ENCODE measurements at places on chromosomes 12 and 14. TPM values are rescaled to one million over a fixed set of nuclear protein-coding genes. Genes with fewer than 3 reads are reported as not detected.

DNA sequence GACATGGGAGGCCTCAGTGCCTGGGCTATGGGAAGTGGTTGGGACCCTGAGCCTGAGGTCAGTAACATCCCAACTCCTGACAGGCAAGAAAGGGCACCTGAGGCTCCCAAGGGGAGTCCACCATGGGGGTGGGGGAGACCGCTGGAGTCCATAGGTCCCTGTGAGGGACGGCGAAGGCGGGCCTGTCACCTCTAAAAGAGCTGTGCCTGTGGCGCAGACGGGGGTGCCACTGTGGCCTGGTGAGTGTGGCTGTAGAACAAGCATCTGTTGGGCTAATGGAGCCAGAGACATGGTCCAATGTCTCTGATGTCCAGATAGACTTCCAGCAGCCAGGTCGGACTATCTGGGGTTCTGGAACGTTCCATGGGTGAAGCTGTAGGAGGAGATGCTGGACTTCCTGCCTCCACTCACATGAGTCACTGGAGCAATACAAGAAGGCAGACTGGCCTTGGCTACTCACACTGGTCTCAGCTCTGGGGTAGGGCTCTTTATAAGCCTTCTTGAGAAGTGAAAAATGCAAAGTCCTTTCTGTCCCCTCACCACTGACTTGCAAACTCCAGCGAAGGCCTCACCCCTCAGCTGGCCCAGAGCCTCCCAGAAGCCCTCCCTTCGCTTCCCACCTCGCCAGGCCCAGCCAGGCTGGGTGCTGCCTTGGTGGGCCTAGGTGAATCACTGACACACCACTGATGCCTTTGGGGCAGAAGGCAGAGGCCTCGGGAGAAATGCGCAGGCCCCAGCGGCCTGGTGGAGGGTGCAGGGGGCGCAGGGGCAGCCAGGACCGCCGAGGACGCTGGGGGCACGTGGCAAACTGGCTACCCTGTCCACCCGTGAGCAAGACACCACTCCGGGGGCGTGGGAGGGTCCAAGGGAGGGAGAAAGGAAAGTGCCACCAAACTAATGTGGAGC is 1.1 kb upstream of the TRAF3 start:
- H3K4me3 ChIP-seq, result peak overlapping the region; percentile 76
- H3K36me3 ChIP-seq, result peaks cover 20% of the 10 kb centered on the region
- peak; percentile 25 for DNase-seq
- H3K27ac ChIP-seq, result peak overlapping the region; percentile 89
- peaks cover 49% of the 10 kb centered on the region for H3K4me1 ChIP-seq
- H3K27me3 ChIP-seq, result no peaks in the 10 kb centered on the region

DNA sequence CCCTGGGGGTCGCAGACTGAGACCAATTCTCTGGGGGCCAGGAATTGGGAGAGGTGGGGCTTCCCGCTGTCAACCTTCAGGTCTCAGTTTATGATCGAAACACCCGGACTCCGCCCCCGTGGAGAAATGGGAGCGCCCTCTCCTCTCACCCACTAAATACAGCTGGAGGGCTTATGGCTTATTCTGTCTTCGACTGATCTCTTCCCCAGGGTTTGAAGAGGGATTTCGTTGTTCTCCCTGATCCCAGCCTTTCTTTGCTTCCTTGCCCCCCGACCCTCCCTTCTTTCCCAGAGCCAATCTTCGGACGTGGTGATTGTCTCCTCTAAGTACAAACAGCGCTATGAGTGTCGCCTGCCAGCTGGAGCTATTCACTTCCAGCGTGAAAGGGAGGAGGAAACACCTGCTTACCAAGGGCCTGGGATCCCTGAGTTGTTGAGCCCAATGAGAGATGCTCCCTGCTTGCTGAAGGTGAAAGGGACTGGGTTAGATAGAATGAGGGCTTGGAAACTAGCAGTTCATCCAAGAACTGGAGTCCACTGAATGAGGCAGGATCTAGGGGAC is 607 bp downstream of the OS9 start:
- peaks cover 8% of the 10 kb centered on the region for H3K27me3 ChIP-seq
- H3K27ac ChIP-seq, result no peak overlapping the region
- no peak overlapping the region for H3K4me3 ChIP-seq
- peaks cover 2% of the 10 kb centered on the region for H3K4me1 ChIP-seq

GRCh38 chr12:56840922-56841321 is 77.8 kb downstream of the HSD17B6 start:
- H3K27me3 ChIP-seq, result peaks cover 2% of the 10 kb centered on the region
- peaks cover 13% of the 10 kb centered on the region for H3K4me1 ChIP-seq
- no peaks in the 10 kb centered on the region for H3K36me3 ChIP-seq

The TAS2R19 gene
- total RNA-seq, result 2.1 TPM

DNA sequence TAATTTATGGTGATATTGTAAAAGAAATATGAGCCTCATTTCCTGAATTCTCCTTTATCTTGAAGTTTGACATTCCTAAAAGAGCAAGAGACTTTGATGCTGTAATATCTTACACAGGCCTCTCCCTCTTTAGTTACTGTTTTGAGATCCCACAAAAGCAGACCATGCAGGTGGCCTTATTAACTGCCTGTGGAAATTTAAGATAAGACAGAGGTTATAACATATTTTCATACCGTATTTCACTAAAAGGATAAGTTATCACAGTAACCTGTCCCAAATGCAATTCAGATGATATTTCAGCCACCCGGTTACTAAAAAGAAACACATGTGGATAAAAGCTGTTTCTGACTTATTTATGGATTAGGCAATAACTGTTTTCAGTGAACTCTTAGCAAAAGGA is 150.1 kb downstream of the NAV3 start:
- no peaks in the 10 kb centered on the region for H3K4me1 ChIP-seq
- no peak for DNase-seq
- no peak overlapping the region for H3K27ac ChIP-seq
- H3K36me3 ChIP-seq, result no peaks in the 10 kb centered on the region
- no peak overlapping the region for H3K4me3 ChIP-seq

- H3K4me3 ChIP-seq, result no peak overlapping the region
- DNase-seq, result no peak
- no peaks in the 10 kb centered on the region for H3K4me1 ChIP-seq
- no peaks in the 10 kb centered on the region for H3K36me3 ChIP-seq
- H3K27ac ChIP-seq, result no peak overlapping the region
These were observed 138.5 kb upstream of the SRRM4 start for GRCh38 chr12:118842866-118843265.

The CD69 gene
- 116 TPM for total RNA-seq

- H3K36me3 ChIP-seq, result no peaks in the 10 kb centered on the region
- no peak for DNase-seq
- H3K4me3 ChIP-seq, result no peak overlapping the region
- H3K27ac ChIP-seq, result no peak overlapping the region
These were observed 58.8 kb upstream of the FBRSL1 start for GRCh38 chr12:132430838-132431774.

- no peaks in the 10 kb centered on the region for H3K4me1 ChIP-seq
- H3K4me3 ChIP-seq, result no peak overlapping the region
- peaks cover 8% of the 10 kb centered on the region for H3K27me3 ChIP-seq
- DNase-seq, result no peak
These were observed 50.8 kb downstream of the KCNA1 start for GRCh38 chr12:4960547-4960946.

GRCh38 chr12:27531896-27532295 is 7.9 kb downstream of the PPFIBP1 start:
- peaks cover 43% of the 10 kb centered on the region for H3K4me1 ChIP-seq
- no peak overlapping the region for H3K27ac ChIP-seq
- no peak overlapping the region for H3K4me3 ChIP-seq
- DNase-seq, result no peak
- H3K36me3 ChIP-seq, result peaks cover 11% of the 10 kb centered on the region

The CFAP73 gene
- 0.34 TPM for total RNA-seq

- H3K4me3 ChIP-seq, result no peak overlapping the region
- no peak for DNase-seq
- no peaks in the 10 kb centered on the region for H3K36me3 ChIP-seq
- H3K4me1 ChIP-seq, result peaks cover 2% of the 10 kb centered on the region
- H3K27ac ChIP-seq, result no peak overlapping the region
These were observed 12.8 kb downstream of the MYL2 start for GRCh38 chr12:110907583-110907982.

- DNase-seq, result no peak
- H3K27ac ChIP-seq, result no peak overlapping the region
- H3K27me3 ChIP-seq, result no peaks in the 10 kb centered on the region
- no peaks in the 10 kb centered on the region for H3K36me3 ChIP-seq
These were observed 23.3 kb downstream of the PDZRN4 start for GRCh38 chr12:41211448-41211847.

DNA sequence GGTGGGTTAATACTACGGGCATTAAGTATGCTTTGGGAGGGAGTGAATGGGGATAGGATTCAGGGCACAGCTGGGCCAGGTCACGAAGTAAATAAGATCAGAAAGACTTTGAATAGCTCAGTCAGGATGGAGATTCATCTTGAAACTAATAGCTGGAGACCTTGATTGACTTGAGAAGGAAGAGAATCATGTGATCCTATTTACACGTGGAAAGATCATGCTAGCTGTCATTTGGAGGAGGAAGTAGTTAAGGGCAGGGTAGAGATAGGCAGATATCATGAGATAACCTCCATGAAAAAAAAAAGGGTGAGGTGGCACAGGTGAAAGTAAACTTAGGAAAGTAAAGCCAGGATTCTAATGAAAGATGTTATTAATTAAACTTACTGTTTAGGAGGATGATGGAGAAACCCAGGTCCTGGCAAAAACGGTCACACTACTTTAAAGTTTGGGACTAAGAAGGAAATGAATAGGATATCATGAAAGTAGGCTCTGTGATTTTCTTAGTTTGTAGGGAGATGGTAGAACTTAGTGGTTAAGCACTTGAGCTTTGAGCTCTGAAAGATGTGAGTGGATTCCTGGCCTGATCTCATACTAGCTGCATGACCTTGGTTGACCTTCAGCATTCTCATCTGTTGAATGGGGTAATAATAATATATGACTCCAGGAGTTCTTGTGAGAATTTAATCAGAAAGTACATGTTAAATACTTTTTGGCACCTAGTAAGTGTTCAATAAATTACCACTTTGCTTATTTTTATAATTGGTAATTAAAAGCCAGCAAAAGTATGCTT is 439.0 kb downstream of the NRXN3 start:
- peaks cover 7% of the 10 kb centered on the region for H3K27me3 ChIP-seq
- H3K36me3 ChIP-seq, result no peaks in the 10 kb centered on the region
- H3K4me3 ChIP-seq, result no peak overlapping the region
- H3K4me1 ChIP-seq, result no peaks in the 10 kb centered on the region
- no peak overlapping the region for H3K27ac ChIP-seq
- DNase-seq, result no peak

DNA sequence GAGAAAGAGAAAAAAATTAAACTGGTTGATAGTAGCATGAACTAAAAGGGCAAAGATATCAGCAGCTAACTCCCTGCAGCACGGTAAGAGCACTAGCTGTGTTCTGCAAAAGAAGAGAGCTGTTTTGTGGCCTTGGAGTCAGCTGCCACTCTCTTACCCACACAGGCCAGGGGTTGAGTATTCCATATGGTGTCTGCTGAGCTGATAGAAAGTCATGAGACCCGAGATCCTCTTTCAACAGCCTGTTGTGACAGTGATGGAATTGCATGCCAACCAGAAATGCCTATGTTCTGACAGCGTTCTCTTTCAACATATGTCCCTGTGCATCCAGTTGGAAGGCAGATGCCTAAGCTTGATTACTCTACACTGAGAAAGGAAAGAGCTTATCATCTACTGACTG is 39.9 kb downstream of the TMTC1 start:
- H3K36me3 ChIP-seq, result no peaks in the 10 kb centered on the region
- H3K4me1 ChIP-seq, result no peaks in the 10 kb centered on the region
- H3K4me3 ChIP-seq, result no peak overlapping the region
- H3K27me3 ChIP-seq, result no peaks in the 10 kb centered on the region
- H3K27ac ChIP-seq, result no peak overlapping the region
- no peak for DNase-seq

GRCh38 chr12:14171106-14171505 is 189.7 kb upstream of the GRIN2B start:
- no peaks in the 10 kb centered on the region for H3K4me1 ChIP-seq
- DNase-seq, result no peak
- H3K27ac ChIP-seq, result no peak overlapping the region
- no peaks in the 10 kb centered on the region for H3K36me3 ChIP-seq

GRCh38 chr14:48983351-48983888 is 602.8 kb downstream of the RPS29 start:
- H3K4me3 ChIP-seq, result no peak overlapping the region
- H3K36me3 ChIP-seq, result no peaks in the 10 kb centered on the region
- no peak overlapping the region for H3K27ac ChIP-seq
- no peaks in the 10 kb centered on the region for H3K4me1 ChIP-seq
- no peaks in the 10 kb centered on the region for H3K27me3 ChIP-seq
- DNase-seq, result no peak

DNA sequence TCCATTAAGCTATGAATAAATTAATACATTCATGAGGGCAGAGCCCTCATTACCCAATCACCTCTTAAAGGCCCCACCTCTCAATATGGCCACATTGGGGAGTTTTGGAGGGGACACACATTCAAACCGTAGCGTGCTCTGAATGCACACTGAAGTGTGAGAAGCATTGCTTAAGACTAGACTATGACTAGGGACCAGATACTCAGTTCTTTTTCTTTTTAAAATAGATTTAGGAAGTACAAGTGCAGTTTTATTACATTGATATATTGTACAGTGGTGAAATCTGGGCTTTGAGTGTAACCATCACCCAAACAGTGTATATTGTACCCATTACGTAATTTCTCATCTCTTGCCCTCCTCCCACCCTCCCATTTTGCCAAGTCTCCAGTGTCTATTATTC is 21.0 kb upstream of the JDP2 start:
- H3K27me3 ChIP-seq, result peaks cover 5% of the 10 kb centered on the region
- no peaks in the 10 kb centered on the region for H3K4me1 ChIP-seq
- DNase-seq, result no peak
- H3K36me3 ChIP-seq, result no peaks in the 10 kb centered on the region

The ADGRD1 gene
- total RNA-seq, result not detected

DNA sequence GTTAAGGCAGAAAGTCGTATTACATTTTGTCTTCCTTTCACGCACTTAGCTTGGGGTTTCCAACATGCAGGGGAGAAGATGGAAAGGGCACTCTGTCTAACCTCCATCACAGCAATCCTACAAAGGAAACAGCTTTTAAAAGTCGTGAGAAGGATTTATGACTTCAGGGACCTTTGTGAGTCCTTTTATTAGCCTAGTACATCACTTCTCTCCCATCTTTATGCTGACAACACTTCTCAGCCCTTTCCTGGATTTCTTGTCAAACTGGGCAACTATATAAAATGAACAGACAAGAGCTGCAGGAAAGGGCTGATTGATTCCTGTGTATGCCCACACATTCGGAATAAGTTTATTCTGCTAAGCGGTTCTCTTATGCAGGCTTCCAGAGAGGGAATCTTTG is 159.0 kb downstream of the DERA start:
- no peak for DNase-seq
- no peak overlapping the region for H3K4me3 ChIP-seq
- no peaks in the 10 kb centered on the region for H3K36me3 ChIP-seq
- peaks cover 4% of the 10 kb centered on the region for H3K27me3 ChIP-seq
- no peaks in the 10 kb centered on the region for H3K4me1 ChIP-seq
- H3K27ac ChIP-seq, result no peak overlapping the region

The FAR2 gene
- 20.8 TPM for total RNA-seq

Measured in activated CD8-positive, alpha-beta T cell treated with anti-CD3 and anti-CD28 coated beads, Interleukin-2, amount 10 ng/mL, durations not matched to agents 7 days and 5 days (primary cell).